Stimulated activated CD8-positive, alpha-beta memory T cell treated with anti-CD3 and anti-CD28 coated beads, Interleukin-4, amount 100 ng/mL, for 48 hours (primary cell): ENCODE measurements at places on chromosomes 1 and 21.
A peak's percentile ranks its signal among the peaks of the same experiment; 100 is the strongest.

GRCh38 chr1:109658533-109659042 lies 2.7 kb downstream of the GSTM4 start:
- DNase-seq: no peak

GRCh38 chr1:41656825-41657500 lies 172.5 kb upstream of the EDN2 start:
- DNase-seq: no peak

- DNase-seq: no peak
These were observed 573 bp downstream of the TMEM234 start for GRCh38 chr1:32221581-32221979.

GRCh38 chr1:215594640-215595039 lies 27.5 kb downstream of the KCTD3 start:
- no peak for DNase-seq

DNA sequence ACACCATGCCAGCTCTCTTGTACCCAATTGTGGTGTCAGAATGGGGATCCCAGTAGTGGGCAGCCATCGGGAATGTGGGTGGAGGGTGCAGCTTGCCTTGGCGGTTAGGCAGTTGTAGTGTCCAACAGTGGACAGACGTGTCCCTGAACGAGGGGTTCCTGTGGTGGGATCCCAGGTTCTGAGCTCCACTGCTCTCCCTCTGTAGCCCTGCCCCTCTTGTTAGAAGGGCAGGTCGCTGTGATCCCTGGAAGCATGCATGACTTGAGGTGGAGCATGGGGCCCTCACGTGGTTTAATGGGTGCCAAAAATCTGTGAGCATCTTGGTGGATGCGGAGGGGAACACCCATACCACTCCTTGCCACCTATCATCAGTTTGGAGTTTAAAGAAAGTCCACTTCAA lies 4.3 kb downstream of the GALNT2 start:
- no peak for DNase-seq

GRCh38 chr1:155871390-155871789 lies 12.0 kb downstream of the SYT11 start:
- DNase-seq: no peak

DNA sequence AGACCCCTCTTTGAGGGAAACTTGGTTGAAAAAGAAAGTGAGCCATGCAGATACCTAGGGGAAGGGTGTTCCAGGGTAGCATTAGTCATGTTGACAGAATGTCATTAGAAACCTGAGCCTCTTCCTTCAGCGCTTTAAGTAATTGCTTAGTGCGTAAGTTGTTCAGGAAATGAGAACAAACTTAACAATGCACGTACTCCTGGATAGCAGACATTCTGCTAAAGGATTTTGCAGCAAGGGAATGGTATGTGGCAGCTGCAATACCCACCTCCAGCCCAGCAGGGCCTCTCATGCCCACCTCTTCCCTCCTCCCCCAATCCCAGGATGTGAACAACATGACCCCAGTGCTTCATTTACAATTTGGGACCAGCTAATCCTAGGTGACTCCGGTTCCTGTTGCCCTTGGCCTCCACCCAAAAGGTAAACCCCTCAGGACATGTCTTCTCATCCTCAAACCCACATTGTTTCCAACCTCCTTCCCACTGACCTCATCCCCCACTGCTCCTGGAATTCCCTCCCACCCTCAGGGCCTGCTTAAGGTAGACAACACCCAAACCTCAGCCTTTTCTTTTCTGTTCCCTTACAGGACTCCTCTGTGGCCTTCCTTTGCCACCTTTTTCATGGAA lies 98.0 kb upstream of the BCAR3 start:
- no peak for DNase-seq

GRCh38 chr1:46166521-46167462 lies 8.1 kb upstream of the TSPAN1 start:
- DNase-seq: peak; percentile 61

DNA sequence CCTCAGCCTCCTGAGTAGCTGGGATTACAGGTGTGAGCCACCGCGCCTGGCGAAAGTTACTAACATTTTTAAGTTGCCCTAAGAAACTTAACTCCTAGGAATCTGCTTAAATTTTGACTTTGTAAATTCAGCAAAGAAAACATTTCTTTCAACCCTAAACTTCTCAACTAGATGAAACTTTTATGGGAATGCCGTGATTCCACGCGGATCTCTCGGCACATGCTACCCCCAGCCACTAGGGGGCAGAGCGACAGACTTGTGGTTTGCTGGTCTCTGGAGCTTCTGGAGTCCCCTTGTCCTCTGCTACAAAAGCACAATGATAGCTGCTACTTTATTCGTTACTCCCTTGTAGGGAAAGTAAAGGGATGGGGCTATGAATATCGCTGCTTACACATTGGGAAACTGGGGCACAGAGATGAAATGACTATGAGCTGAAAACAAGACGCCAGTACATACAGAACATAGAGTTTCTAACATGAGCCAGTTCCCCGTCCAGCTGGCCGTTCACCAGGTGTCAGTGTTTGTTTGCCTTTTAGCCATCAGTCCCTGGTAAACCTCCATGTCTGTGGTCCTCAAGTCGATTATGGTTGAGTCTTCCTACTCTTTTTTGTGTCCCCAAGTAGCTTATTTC lies 114.7 kb downstream of the PBX1 start:
- no peak for DNase-seq

- no peak for DNase-seq
These were observed 12.2 kb downstream of the PTGFRN start for GRCh38 chr1:116921937-116922336.

DNA sequence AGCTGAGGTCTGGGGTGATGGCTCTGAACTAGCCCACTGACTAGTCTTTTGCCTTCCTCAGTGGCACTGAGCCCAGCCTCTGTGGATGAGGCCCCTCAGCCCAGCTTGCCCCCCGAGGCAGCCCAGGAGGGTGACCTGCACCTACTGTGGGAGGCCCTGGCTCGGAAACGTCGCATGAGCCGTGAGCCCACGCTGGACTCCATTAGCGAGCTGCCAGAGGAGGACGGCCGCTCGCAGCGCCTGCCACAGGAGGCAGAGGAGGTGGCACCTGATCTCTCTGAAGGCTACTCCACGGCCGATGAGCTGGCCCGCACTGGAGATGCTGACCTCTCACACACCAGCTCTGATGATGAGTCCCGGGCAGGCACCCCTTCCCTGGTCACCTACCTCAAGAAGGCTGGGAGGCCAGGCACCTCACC lies 87.8 kb downstream of the TRIM11 start:
- DNase-seq: no peak

DNA sequence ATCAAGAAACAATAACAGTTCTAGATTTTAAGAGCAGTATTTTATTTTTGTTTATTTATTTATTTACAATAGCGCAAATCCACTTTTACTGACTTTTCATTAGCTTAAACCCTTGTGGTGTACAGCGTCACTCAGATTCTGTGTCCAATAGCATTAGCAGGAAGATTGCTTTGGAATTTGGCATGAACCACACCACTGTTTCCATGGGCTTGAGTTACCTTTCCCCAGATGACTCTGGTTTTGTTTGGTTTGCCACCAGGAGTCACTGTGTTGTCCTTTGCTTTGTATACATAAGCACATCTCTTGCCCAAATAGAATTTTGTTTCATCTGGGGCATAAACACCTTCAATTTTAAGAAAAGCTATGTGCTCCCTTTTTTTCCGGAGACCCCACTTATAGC lies 25.9 kb upstream of the SNRPE start:
- no peak for DNase-seq

- DNase-seq: no peak
These were observed 56.5 kb upstream of the BACH1 start for GRCh38 chr21:29242201-29242600.

- DNase-seq: peak; percentile 95
These were observed 16.5 kb downstream of the STK40 start for GRCh38 chr1:36369061-36369861.

GRCh38 chr1:208159555-208160258 lies 84.5 kb downstream of the PLXNA2 start:
- DNase-seq: no peak

DNA sequence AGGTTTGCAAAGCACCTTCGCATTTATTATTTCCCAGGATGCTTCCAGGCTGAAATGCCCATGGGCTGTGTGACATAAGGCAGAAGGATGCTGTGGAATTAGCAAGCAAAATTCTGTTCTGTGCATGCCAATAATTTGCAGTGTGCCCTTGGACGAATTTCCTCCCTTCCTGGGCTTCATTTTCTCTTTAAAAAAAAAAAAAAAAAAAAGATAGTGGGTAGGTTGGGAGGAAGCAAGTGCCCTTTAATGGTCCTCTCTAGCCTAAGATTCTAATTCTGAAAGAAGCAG lies 2.5 kb upstream of the ID3 start:
- no peak for DNase-seq

DNA sequence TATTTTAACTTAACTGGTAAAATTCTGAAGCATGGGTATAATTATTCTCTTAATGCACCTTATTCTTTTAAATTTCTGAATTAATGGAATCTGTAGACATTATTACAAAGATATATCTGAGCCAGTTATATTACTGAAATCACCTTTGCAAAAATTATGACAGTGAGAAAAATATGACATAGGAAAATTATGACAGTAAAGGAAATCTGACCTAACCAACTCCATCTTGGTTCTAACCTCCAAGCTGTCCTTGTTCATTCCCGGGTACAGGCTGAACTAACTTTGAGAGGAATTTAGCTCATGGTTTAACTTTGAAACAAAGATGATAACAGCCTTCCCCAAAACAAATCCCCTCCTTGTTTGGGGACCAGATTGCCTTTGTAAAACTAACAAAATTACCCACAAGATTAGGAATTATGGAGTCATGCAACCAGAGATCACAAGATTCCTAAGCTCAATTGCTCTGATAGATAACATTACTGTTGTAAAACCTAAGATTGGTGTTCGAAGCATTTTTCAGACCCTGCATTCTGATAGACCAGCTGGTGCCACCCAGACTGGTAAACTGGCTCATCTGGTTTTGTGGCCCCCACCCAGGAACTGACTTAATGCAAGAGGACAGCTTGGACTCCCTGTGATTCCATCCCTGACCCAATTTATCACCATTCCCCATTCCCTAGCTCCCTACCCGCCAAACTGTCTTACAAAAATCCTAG lies 9.4 kb upstream of the CD55 start:
- DNase-seq: no peak

GRCh38 chr1:77716065-77716464 lies 33.6 kb upstream of the ZZZ3 start:
- no peak for DNase-seq

DNA sequence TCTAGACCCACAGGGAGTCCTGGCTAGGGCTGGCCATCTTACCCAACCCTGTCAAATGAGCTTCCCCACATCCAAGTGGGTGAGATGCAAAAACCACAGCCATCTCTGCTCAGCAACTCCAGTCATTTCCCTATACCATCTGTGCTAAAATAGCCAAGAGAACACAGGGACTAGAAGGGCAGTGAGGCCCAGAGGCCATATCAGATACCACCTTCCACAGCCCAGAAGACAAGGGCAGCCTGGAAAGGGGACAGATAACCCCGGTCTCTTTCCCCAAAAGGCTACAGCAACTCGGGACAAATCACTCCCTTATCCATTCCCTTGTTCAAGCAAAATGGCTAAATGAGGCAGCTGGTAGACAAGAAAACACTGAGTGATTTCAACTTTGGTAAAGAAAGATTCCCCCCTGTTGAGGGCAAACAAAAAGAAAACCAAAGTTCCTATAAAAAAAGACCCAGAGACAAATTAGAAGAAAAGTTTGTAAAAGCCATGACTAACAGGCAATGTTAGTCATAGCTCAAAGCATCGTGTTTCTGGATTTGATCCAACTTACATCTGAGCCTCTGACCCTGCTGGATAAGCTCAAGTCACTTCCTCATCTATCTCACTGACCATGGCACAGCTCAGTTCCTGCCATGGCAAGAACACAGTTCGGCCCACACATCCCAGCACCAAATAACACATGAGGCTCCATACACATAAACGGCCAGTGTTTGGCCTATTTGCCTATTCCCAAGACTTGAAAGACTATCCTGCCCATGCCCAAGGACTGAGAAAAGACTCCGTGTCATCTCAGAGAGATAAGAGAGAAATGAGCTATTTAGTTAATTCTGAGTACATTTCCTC lies 3.1 kb downstream of the LAMB3 start:
- DNase-seq: no peak

DNA sequence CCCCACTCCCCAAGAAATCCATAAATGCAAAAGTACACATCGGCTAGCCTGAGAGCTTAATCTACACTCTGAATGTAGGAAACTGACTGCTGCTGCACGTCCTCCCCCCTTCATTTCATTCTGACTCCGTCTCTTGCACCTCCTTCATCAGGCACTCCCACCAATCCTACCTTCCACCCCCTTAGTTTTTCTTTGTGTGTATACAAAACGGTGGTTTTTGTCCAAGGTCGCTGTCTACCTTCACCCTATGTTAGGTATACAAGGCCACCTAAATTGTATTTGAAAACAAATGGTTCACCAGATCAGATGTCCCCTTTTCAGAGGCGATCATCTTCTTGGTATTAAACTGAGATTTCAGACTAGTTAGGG lies 1.9 kb downstream of the WDR26 start:
- DNase-seq: no peak

- no peak for DNase-seq
These were observed 1.4 kb upstream of the PIK3R3 start for GRCh38 chr1:46133781-46134350.

- no peak for DNase-seq
These were observed 10.1 kb downstream of the ZBTB8B start for GRCh38 chr1:32474954-32475353.

DNA sequence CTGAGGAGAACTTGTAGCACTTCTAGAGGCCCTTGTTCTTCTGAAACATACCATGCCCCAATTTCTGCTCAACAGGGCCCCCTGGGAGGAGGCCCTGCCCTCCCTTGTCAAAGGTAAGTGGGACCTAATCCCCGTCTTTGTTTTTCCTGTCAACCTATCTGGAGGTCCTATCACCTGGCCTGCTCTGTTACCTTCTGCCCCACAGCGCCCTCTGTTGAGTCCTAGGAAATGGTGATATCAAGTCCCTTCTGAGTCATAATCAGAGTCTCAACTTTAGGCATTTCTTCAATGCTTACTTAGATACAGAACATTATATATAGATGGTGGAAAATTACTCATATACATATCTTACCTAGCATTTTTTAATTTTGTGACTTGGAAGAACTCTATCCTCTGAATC lies 28.2 kb upstream of the FCRL4 start:
- peak; percentile 46 for DNase-seq

DNA sequence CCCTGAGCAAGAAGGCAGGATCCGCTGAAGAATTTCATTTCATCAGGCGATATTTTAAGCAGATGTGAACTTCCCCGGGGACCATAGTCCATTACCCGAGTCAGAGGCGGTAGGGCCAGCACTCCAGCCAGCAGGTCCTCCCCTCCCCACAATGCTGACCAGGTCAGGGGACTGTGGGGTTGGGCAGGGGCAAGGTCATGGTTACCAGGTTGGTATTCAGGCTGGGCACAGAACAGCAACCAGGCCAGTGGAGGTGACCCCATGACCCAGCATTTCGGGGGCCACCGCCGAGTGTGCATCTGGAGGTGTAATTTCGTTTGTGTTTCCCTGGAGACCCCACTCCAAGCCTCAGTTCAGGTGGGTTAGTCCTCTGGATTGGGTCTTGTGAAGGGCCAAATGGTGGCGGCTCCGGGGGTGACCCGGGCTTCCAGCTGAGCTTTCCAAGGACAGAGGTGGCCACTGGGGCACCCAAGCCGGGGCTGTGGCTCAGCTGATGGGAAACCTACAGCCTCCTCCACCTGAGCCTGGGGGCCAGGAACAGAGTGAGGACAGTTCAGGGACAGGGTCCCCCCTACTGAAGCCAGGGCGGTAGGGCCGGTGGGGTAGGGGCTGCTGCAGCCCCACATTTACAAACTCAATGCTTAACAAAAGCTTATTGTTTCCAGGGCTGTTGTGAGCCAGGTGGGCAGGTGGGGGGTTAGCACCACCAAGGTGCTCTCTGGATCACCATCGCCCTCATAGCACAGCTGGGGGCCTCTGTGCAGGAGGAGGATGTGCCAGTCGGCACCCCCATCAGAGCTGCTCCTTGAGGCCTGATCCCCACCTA lies 2.8 kb downstream of the PRDM16 start:
- DNase-seq: no peak

- DNase-seq: no peak
These were observed 116.5 kb downstream of the DSCAM start for GRCh38 chr21:40730426-40730800.
